ENCODE measurements at places on chromosomes 4 and X.

DNA sequence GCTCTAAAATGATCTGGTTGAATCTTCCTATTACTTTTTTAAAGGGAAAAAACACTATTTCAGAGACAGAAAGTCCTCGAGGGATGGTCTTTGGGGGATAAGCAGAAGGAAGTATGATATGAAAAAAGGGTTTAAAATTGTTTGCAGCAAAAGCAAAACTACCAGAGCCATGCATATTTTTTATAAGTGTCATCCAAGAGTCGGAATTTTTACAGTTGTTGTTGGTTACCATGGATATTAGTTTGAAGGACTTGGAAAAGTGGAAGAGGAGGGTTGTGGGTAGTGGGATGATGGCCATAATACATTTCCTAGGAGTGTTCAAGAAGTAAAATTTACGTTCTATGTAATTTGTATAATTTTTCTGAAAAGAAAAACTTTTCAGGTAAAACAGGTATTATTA lies 134.4 kb downstream of the PCDH7 start:
- no peak for DNase-seq

GRCh38 chrX:29143356-29143755 lies 556.1 kb downstream of the IL1RAPL1 start:
- no peak for DNase-seq

GRCh38 chrX:12309040-12309743 lies 170.9 kb downstream of the FRMPD4 start:
- DNase-seq = no peak

DNA sequence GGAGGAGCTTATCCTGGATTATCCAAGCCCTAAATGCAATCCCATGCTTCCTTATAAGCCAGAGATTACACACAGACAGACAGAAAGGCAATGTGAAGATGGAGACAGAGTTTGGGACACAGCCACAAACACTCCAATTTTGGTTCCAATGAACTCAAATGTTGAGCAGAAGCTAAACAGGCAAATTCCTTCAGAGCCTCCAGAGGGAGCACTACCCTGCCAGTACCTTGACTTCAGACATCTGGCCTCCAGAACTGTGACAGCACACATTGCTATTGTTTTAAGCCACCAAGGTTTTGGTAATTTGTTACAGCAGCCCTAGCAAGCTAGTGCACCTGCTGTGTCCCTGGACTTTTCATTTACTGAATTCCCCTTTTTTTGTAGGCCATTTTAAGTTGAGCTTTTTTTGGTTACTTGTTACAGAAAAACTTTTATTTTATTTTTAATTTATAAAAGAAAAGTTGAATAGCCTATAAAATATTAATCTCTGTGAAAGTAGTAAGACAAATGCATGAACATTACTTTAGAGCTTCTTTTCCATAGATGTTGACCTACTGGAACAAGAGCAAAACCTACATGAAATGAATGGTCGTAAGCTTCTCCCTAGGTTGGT lies 33.4 kb upstream of the SRD5A3 start:
- no peak for DNase-seq

DNA sequence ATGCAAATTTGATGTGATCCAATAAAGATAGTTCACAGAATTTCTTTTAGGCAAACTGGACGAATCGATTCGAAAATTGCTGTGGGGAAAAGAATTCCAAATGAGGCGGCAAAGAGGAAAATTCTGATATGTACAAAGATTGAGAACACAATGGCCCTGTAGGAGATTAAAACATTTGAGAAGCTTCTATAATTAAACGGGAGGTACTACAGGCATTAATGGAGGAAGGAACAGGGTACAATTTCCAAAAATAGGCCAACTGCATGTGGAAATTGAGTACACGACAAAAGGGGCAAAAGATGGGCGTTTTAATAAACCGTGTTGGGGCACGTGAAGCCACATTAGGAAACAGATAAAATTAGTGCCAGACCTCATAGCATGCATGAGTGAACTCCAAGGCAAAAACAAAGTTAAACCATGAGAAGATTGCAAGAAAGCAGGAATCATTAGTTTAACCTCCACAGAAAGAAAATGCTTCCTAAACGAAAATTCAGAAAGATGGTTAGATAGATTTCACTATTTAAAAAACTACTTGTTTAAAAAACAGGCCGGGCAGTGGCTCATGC lies 68.4 kb downstream of the DHRSX start:
- DNase-seq = no peak

GRCh38 chrX:118025226-118025625 lies 91.4 kb downstream of the KLHL13 start:
- no peak for DNase-seq

DNA sequence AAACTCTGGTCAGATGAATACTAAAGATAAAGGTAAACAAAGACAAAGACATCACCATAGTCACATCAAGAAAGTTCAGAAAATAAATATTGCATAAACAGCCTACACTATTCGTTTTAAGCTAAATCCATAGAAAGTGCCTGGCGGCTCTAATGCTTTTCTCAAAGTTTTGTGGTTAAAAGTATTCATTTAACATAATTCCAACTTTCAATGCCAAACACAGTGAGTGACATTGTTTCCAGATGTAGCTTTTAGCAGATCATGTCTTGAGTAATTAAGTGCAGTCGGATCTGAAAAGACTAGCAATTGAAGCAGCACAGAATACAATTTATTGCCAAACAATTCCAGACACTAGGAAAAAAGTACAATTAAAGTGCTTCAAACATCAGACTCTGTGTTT lies 287.1 kb upstream of the ADGRL3 start:
- DNase-seq = no peak
